ENCODE measurements at places on chromosomes 13 and 19.
A peak's percentile ranks its signal among the peaks of the same experiment; 100 is the strongest.

DNA sequence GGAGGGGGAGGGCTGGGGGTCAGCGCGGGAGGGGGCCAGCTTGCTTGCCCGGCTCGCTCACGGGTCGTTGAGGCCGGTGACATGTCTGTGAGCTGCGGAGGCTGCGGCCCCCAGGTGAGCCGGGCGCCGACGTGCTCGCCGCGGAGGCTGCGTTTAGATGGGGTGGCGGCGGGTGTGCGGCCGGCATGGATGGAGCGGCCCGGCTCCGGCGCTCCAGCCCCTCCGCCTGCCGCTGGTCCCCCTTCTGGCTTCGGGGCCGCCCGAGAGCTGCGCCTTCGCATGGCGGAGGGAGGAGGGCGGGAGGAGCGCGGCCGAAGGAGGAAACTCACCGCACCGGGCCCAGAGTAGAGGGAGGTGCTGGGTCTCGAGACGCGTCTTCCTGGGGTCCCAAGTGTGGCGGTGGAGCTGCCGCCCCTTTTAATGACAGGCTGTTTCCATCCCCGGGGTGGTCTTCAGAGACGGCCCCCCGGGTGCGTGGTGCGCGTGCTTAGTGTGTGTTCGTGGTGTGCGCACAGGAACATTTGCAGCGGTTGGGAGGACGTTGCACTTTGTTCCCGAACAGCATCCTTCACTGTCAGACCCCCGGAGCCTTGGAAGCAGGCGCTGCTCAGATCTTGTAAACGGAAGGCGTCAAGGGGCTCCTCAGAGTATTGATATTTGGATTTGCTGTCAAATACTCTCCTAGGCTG lies at the start of gene AKAP11:
Gene AKAP11, plus strand, starts transcription at position 38 of the 689 bp plus-strand sequence. CDS start 14,197 bp downstream, outside the sequence.
- DNase-seq: peak; percentile 53

DNA sequence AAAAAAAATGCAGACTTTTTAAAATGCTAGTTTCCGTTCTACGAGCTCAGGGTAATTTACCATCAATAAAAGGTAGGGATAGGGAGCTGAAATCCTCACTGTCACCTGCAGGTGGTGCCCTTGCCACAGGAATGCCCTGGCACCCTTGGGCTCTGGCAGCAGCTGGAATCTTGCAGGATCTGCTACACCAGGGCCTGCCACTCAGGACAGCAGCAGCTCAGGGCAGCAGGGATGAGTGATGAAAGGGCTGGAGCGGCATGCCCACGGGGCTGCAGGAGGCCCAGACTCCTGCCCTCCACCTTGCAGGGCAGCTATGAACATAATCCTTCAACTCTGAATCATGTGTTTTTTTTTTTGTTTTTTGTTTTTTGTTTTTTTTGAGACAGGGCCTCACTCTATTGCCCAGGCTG lies 54.0 kb downstream of the GNG7 start:
- peak; percentile 55 for DNase-seq

- DNase-seq: no peak
Observed at GRCh38 chr13:70666883-70667556, 558.8 kb upstream of the KLHL1 start.

DNA sequence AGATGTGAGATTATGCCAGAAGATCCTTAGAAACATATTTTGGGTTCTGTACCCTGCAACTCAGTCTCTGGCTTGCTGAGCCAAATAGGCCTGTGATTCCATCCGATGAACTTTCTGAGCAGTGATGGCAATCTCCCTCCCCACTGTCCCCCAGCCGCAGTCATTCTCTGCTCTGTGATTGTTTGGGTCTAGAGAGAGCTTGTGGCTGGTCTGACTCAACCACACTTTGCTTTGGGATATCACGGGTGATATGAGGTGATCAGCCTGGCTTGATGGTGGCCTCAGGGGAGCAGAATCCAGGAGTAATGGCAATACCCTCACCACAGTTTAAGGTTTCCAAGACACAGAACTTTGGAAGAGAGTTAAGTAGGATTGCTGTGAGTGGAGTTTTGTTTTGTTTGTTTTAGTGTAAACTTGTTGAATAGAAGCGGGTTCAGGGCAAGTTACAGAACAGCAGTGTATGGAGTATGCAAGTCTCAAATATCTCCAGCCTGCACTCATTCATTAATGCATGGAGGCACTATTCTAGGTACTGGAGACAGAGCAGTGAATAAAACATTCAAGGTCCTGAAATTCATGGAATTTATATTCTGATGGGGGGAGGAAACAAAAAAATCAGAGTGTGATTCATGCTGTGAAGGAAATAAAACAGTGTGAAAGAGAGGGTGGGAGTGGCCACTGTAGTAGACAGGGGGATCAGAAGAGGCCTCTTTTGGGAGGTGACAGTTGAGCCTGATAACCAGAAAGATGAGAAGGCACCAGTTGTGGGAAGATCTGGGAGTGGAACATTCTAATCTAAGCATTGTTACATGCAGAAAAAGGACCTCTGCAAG lies 5.3 kb downstream of the SAMD4B start:
- no peak for DNase-seq

GRCh38 chr13:62643799-62644524 lies 1228.3 kb upstream of the PCDH20 start:
- peak; percentile 65 for DNase-seq

DNA sequence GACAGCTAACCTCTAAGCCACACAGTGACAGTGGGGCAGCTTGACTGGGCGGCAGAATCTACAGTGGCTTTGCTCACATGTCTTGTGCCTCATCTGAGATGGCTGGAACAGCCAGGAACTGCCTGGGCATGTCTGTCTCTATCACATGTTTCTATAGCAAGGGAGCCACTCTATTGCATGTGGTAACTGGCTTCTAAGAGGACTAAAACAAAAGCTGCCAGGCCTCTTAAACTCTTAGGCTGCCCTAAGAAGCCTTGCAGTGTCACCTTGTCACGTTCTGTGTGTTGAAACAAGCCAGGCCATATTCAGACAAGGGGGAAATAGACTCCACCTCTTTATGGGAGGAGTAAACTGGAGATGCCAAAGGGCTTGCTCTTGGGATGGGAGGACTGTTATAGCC lies 122.9 kb upstream of the MAB21L1 start:
- DNase-seq: no peak

DNA sequence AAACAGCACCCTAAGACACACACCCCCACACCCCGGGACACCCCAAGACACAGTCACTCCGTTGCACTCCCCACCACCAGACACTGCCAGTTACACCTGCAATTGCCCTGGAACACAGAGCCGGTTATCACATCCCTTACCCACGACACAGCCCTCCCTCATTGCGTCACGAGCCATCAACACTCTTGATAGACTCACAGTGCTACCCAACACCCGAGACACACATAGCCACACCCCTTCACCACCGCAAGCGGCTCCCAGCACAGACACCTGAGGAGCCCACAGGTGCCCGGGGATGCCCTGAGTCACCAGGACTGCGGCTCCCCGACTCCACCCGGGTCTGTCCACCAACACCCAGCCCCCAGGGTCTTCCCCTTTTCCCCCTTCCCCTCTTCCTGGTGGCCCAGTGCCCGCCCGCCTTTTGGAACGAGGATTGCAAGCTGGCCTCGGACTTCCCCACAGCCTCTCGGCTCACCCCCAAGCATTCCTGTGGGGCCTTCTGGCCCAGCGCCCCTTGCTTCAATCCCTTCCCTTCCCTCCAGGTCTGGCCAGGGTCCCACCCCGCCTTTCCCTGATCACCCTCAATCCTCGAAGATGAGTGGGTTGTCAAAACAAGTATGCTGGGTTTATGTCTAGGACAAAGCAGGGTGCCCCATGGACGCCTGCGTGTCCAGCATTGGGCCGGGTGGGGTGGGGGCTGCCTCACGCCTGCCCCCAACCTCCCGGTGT lies 1.7 kb upstream of the PTGER1 start:
- peak; percentile 9 for DNase-seq

DNA sequence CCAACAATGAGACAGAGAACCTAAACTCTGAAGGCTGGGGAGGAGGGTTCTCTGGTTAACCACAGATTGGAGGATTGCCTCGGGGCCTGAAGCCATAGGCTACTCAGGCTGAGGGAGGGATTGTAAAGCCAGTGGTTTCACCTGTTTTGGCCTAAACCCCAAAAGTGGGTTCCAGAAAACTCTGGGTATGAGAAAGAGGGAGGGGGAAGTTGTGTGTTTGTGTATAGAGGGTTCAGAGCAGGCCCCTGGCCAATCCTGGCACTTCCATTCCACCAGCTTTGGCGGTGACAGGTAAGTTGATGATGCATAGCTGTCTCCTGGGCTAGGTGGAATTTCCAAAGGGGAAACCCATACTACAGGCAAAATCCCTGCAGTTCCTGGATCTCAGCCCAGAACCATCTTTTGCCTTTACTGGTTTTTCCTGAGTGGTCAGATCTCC lies 13.5 kb upstream of the CCDC97 start:
- DNase-seq: no peak

GRCh38 chr13:112106478-112107141 lies 39.7 kb downstream of the SOX1 start:
- peak; percentile 99 for DNase-seq

DNA sequence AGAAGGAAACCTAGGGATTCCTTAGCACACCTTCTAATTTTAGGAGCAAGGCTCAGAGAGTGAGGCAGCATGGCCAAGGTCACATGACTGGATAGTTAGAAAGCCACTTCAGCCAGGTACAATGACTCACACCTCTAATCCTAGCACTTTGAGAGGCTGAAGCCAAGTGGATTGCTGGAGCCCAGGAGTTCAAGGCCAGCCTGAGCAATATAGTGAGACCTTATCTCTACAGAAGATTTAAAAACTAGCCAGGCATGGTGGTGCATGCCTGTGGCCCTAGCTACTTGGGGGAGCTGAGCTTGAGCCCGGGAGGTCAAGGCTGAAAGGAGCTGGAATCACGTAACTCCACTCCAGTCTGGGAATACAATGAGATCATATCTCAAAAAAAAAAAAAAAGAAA lies 69.2 kb downstream of the TEX26 start:
- DNase-seq: no peak

- DNase-seq: peak; percentile 53
Observed at GRCh38 chr19:10565028-10565566, 713 bp downstream of the KRI1 start.

DNA sequence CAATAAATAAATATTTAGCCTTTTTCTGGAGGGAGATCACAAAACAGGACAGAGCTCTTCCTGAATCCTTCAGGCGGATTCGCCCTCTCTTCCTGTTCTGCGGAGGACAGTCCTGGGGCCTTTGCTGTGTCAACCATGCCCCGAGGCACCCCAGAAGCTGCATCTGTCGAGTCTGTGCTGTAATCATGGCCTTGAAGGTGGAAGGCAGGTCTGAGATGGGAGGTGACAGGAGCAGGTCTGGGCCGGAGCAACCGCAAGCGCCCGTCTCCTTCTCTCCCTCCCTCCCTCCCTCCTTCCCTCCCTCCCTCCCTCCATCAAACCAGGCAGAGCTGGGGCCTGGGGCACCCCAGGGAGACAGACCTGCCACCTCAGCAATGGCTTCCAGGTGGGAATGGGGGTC lies 4.6 kb upstream of the FXYD3 start:
- DNase-seq: no peak

DNA sequence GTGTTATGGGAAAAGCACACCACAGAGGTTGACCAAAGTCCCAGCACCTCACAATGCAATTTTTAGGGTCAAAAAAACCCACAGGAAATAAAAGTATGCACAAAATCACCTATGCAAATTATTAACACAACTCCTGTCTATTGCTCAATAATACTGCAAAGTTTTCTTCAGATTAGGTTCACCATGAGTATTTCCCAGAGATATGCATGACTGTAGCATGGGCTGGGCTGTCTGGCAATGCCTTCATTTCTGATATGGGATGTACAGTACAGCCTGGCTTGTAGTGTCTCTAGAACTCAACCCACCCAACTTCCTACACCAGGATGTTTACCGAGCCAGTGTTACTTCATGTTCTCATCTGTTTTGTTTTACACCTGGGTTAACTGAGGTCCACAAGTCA lies 698.7 kb upstream of the ARGLU1 start:
- DNase-seq: no peak

DNA sequence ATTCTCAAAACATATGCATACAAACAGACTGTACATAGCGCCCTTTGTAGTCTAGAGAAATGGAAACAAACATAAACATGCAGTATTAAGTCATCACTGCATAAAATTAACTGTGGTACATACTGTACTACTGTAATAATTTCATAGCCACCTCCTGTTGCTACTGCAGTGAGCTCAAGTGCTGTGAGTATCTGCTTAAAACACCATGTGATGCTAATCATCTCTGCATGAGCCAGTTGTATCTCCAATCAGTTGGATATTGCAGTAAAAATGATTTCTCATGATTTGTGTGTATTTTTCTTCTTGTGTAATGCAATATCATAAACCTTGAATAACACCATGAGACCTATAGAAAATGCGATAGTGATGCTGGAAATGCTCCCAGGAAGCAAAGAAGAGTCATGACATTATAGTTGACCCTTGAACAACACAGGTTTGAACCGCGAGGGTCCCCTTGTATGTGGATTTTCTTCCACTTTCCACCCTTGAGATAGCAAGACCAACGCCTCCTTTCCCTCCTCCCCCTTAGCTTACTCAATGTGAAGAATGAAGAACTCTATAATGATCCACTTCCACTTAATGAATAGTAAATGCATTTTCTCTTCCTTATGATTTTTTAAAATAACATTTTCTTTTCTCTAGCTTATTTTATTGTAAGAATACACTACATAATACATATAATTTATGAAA lies 4.1 kb downstream of the TNFSF13B start:
- DNase-seq: no peak

DNA sequence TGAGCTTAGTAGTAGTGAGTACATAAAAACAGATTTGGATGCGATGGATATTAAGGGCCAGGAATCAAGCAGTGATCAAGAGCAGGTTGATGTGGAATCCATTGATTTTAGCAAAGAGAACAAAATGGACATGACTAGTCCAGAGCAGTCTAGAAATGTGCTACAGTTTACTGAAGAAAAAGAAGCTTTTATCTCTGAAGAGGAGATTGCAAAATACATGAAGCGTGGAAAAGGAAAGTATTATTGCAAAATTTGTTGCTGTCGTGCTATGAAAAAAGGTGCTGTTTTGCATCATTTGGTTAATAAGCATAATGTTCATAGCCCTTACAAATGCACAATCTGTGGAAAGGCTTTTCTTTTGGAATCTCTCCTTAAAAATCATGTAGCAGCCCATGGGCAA lies 11.4 kb downstream of the CHAMP1 start:
- no peak for DNase-seq

- no peak for DNase-seq
Observed at GRCh38 chr19:52270266-52270885, 989 bp downstream of the ZNF766 start.

GRCh38 chr13:114268344-114269280 lies 12.8 kb upstream of the UPF3A start:
- DNase-seq: peak; percentile 62

- DNase-seq: peak; percentile 55
Observed at GRCh38 chr19:2249880-2250765, 1.0 kb downstream of the AMH start.

DNA sequence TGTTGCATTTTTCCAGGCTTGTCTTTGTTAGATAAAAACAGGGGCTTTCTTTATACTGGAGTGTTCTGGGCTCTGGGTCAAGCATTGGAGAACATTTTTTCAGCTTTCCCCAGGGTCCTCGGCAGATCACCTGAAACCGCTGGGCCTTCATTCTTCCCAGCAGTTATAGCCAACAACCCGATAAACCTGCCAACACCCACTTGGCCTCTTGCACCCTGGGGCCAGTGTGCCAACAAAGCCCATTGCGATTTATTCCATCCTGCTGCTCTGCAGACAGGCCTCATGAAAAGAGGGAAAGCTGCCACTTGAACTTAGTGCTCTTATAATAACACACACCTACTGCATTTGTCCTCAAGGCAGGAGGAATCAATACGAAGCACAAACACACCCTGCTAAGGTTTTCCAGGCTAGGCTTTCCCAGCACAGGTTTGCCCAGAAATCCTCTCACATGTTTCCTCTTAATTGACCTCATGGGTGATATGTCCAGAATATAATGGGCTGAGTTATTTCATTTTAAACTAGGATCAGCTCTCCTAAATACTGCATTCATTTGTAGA lies 669.3 kb downstream of the LIG4 start:
- DNase-seq: no peak

- no peak for DNase-seq
Observed at GRCh38 chr13:26459276-26460131, 98.0 kb upstream of the WASF3 start.

All from NCI-H526 (cell line).